Tibial artery (tissue), 4 donors: ENCODE measurements at places on chromosomes 16 and 17.

- no peak for DNase-seq
Measured at GRCh38 chr17:7435676-7436555, 681 bp downstream of the TMEM102 start.

DNA sequence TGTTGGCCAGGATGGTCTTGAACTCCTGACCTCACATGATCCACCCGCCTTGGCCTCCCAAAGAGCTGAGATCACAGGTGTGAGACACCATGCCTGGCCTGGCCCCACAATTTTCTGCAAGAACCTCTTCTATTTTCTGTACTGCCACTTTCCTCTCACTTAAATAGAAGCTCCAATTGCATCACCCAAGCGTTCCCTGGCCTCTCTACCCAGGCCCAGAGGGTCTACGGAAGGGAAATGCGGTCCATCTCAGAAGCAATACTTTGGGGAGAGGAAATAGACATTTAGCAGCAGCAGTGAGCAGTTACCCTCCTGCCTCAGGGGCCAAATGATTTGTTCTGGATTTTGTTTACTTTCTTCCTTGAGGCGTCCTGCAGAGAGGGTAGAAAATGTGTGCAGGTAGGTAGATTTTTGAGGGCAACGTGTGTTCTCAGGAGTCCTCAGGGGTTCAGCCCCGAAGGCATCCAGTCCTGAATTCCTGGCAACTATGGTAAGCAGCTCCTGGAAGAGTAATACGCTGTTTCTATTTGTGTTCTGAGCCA lies 11.0 kb downstream of the SLC6A4 start:
- DNase-seq = no peak

- DNase-seq = no peak
Measured at GRCh38 chr17:41308251-41308917, 725 bp downstream of the KRTAP16-1 start.

GRCh38 chr17:44112284-44113280 lies 10.9 kb downstream of the HDAC5 start:
- no peak for DNase-seq
